Ascending aorta (tissue), 2 donors: ENCODE measurements at places on chromosomes 13 and 19.

DNA sequence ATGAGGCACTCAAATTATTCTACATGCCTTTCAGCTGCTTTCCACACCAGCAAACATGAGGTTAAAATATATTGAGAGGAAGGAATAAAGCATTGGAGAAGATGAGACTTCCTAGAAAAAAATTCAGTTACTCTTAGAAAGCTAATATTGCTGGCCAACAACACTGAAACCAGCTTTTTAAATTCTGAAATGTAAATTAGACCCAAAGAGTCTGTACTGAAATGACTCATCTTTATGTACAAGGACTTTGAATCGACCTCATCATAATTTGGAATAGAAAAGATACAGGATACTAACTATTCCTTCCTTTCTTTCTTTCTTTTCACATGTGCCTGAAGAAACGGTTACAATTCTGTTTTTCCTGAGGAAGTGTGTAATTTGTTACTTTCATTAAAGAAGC, 6.5 kb upstream of the HSPH1 start:
- no peak for DNase-seq

DNA sequence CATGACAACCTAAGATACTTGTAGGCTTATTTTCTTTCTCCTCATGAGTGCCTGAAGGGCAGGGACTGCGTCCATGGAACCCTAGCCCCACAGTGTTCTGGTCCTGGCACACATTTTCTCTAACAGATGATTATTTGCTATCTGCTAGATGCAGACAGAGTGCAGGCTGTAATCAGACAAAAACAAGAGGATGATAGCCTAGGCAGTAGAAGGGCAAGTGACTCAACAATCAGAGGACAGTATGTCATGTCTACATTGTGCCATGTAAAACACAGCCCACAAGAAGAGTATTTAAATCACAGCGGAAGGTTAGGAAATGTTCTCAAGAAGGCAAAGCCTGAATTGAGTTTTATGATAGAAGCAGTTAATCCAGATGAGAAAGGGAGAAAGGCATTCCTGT, 29.3 kb downstream of the MIPEP start:
- DNase-seq: no peak

DNA sequence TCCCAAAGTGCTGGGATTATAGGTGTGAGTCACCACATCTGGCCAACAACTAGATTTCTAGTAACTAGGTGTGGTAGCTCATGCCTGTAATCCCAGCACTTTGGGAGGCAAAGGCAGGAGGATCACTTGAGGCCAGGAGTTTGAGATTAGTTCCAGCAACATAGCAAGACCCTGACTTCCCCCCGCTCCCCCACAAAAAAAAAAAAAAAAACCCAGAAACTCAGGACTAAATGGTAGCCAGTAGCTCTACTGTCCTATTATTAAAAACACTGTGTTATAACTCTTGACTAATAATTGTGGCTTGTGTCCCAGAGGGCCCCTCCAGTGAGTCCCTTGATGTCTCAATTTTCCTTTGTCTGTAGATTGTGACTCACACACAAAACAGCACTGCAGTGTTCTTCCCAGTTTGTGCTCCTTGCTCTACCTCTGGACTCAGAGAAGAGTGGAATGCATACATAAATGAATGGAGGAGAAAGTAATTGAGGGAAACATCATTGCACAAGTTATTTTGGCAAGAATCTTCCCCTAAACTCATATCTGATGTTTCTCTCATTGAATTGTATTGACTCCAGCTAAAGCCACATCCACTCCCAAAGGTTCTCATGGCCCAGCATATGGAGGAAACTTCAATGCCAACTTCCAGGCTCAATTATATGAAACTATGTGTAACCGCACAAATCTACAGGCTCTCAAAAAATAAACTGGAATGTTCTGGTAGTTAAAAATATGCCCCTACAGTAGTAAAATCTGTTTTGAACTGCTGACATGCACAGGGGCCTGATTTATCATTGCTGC, 8.8 kb downstream of the TPT1 start:
- DNase-seq: peak; percentile 81

GRCh38 chr19:7293762-7294557, at the start of gene INSR:
Gene INSR, minus strand, starts transcription at chr19:7294414. Its CDS starts 523 bp downstream, at chr19:7293891.
- DNase-seq: peak; percentile 62

DNA sequence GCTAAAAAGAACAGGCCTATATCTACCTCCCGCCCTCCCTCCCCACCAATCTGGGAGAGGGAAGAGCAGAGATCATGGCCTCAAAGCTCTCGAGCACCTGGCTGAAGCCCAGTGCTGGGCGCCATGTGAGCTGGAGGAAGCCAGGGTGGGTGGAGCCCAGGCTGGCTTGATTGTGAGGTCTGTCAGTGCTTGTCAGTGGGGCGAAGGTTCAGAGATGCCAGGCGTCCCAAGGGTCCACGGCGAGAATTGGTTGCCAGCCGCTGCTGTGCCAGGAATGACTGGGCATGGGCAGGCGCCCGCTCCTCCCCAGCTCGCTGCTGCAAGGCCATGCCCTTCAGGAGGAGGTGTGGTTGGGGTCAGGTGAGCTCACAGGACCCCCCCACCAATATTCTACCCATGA, 11.5 kb downstream of the BEST2 start:
- no peak for DNase-seq

DNA sequence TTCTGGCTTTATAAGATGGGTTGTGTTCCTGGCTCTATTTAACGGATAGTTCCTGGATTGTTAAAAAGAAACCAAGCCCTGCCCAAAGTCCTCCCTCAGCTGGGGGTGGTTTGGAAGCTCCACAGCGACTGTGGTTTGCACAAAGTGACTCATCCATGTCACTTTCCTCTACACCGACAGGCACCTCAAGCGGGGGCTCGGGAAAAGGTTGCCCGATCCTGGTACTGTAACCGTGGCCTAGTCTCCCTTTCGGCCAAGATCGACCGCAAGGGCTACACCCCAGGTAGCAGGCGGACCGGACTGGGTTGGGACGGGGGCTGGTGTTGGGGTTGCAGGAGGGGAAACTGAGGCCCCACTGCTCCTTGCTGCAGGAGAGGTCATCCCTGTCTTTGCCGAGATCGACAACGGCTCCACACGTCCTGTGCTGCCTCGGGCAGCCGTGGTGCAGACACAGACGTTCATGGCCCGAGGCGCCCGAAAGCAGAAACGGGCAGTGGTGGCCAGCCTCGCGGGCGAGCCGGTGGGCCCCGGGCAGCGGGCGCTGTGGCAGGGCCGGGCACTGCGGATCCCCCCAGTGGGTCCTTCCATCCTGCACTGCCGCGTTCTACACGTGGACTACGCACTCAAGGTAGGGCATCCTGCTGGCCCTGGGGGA, 1.6 kb downstream of the ARRDC2 start:
- no peak for DNase-seq

DNA sequence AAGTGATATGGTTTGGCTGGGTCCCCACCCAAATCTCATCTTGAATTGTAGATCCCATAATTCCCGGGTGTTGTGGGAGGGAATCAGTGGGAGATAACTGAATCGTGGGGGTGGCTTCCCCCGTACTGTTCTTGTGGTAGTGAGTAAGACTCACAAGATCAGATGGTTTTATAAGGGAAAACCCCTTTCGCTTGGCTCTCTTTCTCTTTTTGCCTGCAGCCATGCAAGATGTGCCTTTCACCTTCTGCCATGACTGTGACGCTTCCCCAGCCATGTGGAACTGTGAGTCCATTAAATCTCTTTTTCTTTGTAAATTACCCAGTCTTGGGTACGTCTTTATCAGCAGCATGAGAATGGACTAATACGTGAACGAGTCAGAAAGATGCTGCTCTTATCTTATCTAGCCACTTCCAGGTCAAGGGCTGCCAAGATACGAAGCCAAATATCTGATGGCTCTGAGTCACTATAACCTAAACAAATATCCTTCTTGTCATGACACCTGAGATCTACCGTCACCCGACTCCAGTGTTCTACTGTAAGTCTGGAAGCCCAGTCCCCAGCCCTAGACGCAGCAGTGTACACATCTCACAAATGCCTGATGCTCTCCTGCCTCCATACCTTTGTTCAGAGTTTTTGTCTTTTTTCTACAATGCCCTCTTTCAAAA, 45.9 kb downstream of the SLC15A1 start:
- no peak for DNase-seq

DNA sequence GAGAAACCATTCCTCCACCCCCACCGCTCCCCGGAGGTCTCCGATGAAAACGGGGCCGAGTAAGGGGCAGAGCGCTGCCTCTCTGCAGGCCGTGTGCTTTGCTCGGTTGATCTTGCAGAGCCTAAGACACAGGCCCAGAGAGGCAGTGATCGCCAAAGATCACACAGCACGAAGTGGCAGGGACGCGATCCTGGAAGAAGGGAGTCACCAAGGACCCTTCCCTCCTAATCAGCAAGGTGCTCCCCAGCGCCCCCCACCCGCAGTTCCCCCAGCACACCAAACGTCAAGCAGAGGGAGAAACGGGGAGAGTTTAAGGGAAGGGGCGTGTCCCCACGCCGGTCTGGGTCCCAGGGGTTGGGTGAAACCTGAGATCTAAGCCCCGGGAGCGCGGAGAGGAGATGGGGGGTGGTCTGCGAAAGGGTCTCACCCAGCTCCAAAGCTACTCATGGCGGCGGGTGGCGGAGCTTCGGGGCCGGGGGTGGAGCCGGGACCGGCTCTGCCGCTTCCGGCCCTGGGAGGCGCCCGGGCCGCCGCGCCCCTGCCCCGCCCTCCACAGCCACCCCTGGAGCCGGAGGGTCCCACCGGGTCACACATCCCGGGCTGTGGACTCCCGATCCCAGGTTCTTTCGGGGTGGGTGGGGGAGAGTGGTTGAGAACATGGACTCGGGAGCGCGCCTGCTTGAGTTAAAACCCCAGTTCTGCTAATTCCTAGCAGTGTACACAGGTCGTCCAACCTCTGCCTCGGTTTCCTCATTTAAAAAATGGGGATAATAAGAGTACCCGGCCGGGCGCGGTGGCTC, at the start of gene EML2:
TSS of gene EML2 (minus strand) at position 468 of the 800 bp plus-strand sequence. CDS start at position 447, 21 bp downstream.
- no peak for DNase-seq

DNA sequence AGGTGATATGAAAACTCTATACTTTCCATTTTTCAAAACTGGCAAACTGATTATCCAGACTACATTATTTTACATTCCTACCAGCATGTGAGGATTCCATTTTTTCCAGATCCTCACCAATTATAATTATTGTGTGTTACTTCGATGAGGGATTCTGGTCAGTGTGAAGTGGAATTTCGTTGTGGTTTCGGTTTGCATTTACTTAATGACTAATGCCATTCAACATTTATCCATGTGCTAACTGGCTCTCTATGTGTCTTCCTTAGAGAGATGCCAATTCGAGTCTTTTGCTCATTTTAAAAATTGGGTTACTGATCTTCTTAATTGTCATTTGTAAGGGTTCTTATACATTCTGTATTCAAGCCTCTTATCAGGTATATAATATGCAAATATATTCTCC, 1551.3 kb upstream of the MIR17HG start:
- no peak for DNase-seq

DNA sequence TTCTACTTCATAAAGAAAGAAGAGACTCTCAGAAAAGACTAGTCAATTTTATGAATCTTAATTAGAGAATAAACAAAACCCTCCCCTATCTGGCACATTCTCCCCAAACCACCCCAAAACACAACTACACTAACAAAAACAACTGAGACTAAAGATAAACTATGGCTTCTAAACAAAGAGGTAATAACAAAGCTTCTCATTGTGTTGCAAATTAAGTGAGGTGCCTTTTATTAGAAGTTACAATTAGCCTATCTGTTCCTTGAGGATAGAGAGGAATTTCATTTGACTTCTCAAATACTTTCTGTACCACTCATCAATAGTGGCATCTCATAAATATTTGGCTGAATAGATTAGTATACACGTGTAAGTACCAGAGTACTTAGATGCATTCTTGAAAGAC, 1196.2 kb downstream of the PCDH9 start:
- no peak for DNase-seq

DNA sequence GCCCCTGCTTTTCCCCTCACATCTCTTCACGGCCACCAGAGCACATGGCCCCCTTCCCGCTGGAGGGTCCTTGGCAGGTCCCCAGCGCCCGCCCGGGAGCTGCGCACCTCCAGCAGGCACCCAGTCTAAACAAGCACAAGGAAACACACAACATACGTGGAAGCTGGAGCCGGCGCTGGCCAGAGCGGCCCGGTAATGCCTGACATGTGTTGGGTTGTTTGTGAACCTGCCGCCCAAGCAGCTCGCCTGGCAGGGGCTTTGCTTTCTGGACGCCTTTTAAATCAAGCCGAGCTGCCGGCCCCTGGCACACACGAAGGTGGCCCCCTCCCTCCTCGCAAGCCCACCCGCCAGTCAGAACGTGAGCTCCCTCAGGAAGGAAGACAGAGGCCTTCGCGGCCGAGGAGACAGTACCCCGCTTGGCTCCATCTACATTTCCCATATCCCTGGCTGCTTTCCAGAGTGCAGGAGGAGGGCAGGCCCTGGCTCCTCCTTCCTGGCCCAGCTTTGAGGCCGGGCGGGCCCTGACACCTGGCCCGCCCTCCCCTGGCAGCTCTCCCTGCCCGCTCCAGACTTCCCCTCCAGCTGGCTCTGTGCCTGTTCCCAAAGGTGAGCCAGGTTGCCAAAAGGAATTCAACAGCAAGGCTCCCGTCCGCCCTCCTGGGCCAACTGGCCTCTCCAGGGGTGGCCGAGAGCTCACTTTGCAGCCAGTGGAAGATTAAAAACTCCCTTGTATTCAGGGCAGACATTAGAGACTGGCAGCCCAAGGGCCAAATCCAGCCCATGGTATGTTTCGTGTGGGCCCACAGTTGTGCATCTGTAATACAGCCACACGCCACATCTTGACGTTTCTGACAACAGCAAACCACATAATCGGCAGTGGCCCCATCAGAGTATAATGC, 28.7 kb downstream of the COMP start:
- no peak for DNase-seq

DNA sequence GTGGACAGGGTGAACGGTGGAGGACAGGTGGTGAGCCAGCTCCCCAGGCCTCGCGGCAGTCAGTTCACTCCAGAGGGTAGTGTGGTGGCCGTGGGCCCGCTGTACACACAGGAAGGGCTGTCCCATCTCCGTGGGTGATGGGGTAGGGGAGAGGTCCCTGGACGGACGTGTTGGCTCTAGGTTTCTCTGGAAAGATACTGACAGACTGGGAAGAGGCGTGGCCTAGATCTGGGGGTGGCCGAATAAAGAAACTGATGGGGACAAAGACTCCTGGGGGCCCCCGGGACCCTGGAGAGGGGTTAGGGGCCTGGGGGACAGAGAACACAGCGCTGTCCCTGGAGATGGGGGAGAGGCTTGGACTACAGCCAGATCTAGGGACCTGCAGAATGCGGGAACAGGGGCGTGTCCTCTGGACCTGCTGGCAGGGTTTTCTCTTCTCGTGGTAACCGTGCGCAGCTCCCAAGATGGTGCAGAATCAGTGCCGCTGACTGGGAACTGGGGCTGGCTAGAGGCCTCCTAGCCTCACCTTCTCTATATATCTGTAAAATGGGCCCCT, 4.0 kb upstream of the PRAM1 start:
- no peak for DNase-seq

DNA sequence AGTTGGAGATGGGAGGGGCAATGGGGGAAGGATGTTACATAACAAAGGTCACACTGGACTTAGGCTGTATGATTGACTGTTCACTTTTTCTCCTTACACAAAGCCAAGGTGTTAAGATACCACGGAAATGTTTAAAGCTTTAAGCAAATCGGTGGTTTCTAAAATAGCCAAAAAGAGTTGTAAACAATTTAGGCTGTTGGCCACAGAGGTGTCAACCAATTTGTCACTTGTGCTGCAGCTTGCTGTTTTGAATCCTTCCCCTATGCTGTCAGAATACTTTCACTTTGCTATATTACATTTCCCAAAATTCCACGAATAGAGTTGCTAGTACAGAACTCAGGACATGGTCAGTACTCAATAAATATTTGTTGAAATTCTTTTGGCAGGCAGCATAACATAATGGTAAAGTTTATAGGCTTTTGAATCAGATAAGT, 149.3 kb downstream of the VWA8 start:
- DNase-seq: no peak

GRCh38 chr19:39813264-39813993, 20.5 kb downstream of the DYRK1B start:
- no peak for DNase-seq

- DNase-seq: no peak
Observed at GRCh38 chr13:72745260-72745659, 17.5 kb downstream of the BORA start.
